ENCODE measurements at places on chromosomes 5 and 9. TPM values are rescaled to one million over a fixed set of nuclear protein-coding genes. Genes with fewer than 3 reads are reported as not detected.

The C1QTNF2 gene
- polyA plus RNA-seq: not detected

GRCh38 chr9:99109522-99109921 lies 4.6 kb downstream of the TGFBR1 start:
- DNase-seq: no peak
- no peaks in the 10 kb centered on the region for H3K27me3 ChIP-seq
- no peak overlapping the region for H3K27ac ChIP-seq
- peak overlapping the region; percentile 32 for H3K4me3 ChIP-seq
- peaks cover 86% of the 10 kb centered on the region for H3K4me1 ChIP-seq

The IFNA21 gene
- not detected for polyA plus RNA-seq

DNA sequence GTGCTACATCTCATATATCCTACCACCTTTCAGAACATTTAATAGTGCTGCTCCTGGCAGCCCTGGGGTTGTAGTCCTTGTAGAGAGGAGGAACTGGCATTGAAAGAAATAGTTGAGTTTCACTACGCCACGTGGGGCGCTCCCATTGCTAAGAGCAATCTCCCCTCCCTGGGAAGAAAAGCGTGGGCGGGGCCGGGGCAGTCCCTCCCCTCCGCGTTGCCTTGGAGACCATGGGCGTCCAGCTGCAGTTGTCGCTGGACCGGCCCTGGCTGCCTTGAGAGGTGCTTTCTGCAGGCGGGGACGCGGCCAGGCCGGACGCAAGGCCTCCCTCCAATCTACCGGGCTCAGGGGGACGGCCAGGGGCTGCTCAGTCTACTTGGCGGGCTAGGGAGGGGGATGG lies 368 bp upstream of the CCDC180 start:
- no peak overlapping the region for H3K4me3 ChIP-seq
- no peak overlapping the region for H3K27ac ChIP-seq
- no peaks in the 10 kb centered on the region for H3K4me1 ChIP-seq
- no peaks in the 10 kb centered on the region for H3K27me3 ChIP-seq
- H3K36me3 ChIP-seq: peaks cover 8% of the 10 kb centered on the region
- peak; percentile 19 for DNase-seq

All from CD4-positive, CD25-positive, alpha-beta regulatory T cell (primary cell).